ENCODE measurements at places on chromosomes 12 and 14.

- no peak for DNase-seq
These were observed 16.2 kb downstream of the ESRRB start for GRCh38 chr14:76391981-76392690.

DNA sequence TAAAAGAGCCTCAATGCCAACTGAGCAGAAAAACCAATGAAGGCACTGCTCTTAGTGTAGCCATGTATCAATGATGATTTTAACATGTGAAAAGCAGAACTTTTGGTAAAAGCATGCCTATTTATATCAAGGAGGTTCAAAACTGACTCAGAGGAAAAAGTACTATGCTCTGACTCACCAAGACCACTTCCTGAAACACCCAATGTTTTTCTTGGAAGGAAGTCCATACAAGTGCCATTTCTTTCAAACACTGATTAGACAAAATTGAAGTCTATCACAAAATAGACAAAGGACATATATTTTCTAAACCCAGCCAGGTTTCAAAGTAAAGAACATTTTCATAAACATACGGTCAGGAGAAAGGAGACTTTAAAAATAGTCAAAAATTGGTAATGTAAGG lies 88.6 kb downstream of the EPS8 start:
- DNase-seq: no peak

GRCh38 chr12:116882742-116883141 lies 1.5 kb upstream of the HRK start:
- no peak for DNase-seq

- DNase-seq: no peak
These were observed 6.6 kb upstream of the NPFF start for GRCh38 chr12:53513712-53514410.

GRCh38 chr12:108634341-108634751 lies 652 bp upstream of the SELPLG start:
- DNase-seq: no peak

- no peak for DNase-seq
These were observed 19.7 kb upstream of the TMCC3 start for GRCh38 chr12:94670075-94670474.

GRCh38 chr12:11654338-11654737 lies 4.9 kb downstream of the ETV6 start:
- no peak for DNase-seq

DNA sequence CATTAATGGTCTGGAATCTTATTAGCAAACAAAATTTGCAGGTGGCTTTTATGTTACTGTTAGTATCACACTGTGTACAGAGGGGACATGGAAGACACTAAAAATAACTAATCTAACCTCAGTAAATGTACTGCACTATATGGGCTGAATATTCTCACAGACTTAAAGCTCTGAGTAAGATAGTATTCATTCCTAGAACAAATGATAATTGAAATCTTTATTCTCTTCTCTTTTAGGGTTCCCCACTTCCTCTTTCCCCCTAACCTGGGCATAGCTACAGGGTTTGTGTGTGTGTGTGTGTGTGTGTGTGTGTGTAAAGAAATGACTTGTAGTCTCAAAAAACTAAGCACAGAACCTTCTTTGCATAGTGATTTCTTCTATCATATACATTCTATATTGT lies 21.4 kb upstream of the HECTD1 start:
- no peak for DNase-seq

GRCh38 chr12:66803930-66804329 lies 125.1 kb upstream of the GRIP1 start:
- no peak for DNase-seq

- no peak for DNase-seq
These were observed 523.9 kb downstream of the FOXG1 start for GRCh38 chr14:29290441-29290840.

- DNase-seq: no peak
These were observed 256.4 kb upstream of the PWP1 start for GRCh38 chr12:107429006-107429705.

GRCh38 chr12:127115468-127116035 lies 1151.4 kb upstream of the TMEM132C start:
- DNase-seq: no peak

GRCh38 chr14:64721391-64721791 lies 17.2 kb downstream of the PLEKHG3 start:
- DNase-seq: no peak

DNA sequence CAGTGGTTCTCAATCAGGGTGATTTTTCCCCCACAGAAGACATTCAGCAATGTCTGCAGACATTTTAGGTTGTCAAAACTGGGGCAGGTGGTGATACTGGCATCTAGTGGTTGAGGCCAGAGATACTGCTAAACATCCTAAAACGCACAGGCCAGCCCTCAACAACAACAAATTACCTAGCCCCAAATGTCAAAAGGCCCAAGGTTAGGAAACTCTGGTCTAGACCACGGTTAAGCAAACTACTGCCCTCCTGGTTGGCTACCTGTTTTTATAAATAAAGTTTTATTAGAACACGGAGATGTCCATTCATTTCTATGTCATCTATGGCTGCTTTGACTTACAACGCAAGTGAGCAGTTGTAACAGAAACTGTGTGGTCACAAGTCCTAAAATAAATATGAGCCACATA lies 186.7 kb downstream of the EFCAB11 start:
- DNase-seq: peak; percentile 42

- no peak for DNase-seq
These were observed 188.7 kb downstream of the BCAT1 start for GRCh38 chr12:24760162-24760561.

- DNase-seq: no peak
These were observed 1.7 kb upstream of the PALS1 start for GRCh38 chr14:67239582-67239981.

- no peak for DNase-seq
These were observed 191.1 kb downstream of the CALM1 start for GRCh38 chr14:90587918-90588317.

GRCh38 chr12:104930388-104931326 lies 27.4 kb downstream of the SLC41A2 start:
- peak; percentile 7 for DNase-seq

DNA sequence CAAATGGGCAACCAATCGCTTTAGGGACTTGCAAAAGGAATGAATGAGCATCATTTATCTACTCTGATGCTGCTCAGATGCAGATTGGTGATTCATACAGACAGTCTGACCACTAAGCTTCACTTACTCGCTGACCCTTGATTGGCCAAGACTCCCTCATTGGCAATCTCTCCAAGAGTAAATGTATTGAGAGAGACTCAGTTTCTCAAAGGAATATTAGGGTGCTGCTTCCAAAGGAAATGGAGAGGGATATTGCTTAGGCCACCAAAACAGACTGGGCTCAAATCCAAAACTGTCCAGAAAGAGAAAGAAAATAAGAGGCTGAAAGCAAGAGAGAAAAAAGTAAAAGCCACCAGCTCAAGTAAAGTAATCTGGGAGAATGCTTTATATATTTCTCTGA lies 785.2 kb downstream of the GALC start:
- DNase-seq: no peak

- DNase-seq: no peak
These were observed 2.7 kb downstream of the PDE3A start for GRCh38 chr12:20370866-20371519.

- DNase-seq: no peak
These were observed 10.4 kb upstream of the OSBPL8 start for GRCh38 chr12:76569685-76570604.

DNA sequence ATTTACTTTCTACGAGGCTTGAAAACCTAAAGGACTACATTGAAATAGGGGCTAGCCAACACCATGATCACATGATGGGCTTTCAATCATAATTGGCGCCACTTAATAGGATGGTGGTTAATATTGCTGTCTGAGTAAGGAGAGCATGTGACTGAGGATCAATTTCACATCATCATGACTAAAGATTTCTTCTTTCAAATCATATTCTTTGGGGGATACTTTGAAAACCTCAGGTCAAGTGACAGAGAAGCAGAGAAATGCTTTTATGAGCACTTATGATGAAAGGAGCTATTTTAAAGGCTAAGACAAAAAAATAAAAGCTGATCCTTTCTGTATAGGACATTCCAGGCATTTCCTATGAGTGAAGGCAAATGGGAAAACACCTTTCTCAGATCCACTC lies 42.9 kb upstream of the KRAS start:
- DNase-seq: no peak

GRCh38 chr14:64612021-64612380 lies 62.2 kb downstream of the PPP1R36 start:
- DNase-seq: no peak

DNA sequence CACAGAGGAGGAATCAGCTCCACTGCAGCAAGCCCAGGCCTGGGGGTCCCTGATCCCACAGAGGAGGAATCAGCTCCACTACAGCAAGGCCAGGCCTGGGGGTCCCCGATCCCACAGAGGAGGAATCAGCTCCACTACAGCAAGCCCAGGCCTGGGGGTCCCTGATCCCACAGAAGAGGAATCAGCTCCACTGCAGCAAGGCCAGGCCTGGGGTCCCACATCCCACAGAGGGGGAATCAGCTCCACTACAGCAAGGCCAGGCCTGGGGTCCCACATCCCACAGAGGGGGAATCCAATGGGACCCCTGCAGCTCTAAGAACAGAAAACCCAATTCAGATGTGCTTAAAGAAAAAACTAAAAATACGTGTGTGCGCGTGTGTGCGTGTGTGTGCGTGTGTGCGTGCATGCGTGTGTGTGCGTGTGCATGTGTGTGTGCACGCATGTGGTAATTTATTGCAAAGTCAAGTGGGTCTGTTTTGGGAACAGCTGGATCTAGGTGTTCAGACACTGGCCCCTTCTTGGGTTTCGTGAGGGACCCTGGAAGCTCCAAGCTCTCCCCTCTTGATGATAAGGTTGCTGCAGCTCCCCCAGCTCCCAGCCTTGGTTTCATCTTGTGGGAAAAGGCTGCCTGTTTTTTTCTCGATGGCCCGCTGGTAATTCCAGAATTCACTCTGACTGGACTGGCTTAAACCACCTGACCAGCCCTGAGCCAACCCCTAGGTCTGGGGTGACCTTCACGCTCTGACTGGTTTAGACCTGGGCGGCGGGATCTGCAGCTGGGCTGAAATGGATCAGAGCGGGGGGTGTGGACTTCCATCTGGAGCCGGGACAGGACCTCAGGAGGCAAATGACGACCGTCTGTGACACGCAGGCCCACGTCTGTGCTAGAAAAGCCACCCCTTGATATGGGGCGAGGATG lies 47.1 kb downstream of the GALNT9 start:
- no peak for DNase-seq

GRCh38 chr12:46354111-46354801 lies 18.3 kb downstream of the SLC38A2 start:
- DNase-seq: no peak

GRCh38 chr14:75647640-75648039 lies 13.0 kb downstream of the ERG28 start:
- no peak for DNase-seq

DNA sequence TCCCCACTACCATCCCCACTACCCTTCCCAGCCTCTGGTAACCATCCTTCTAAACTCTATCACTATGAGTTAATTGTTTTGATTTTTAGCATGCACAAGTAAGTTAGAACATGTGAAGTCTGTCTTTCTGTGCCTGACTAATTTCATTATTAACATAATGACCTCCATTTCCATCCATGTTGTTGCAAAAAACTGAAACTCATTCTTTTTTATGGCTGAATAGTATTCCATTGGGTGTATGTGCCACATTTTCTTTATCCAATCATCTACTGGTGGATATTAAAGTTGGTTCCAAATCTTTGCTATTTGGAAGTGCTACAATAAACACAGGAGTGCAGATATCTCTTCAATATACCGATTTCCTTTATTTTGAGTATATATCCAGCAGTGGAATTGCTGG lies 13.2 kb upstream of the PPM1H start:
- DNase-seq: no peak

- no peak for DNase-seq
These were observed 927.9 kb upstream of the TMEM132C start for GRCh38 chr12:127339065-127339464.

DNA sequence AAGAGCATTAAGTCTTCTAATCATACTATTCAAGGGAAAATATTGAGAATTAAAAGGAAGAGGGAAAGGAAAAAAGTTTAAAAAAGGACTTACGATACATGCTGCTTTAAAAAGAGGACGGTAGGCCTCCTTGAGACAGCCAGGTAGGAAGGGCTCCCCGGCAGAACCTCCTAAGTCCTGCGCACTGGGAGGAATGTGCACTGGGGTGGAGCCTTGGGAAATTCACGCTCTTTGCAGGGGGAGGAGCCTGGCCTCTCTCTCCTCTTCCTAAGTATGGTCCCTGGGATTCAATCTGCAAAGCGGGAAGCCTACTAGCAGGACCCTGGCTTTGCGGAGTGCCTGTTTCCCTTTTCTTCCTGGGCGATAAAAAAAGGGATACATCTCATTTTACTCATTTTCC lies 553.0 kb downstream of the RPS29 start:
- no peak for DNase-seq

DNA sequence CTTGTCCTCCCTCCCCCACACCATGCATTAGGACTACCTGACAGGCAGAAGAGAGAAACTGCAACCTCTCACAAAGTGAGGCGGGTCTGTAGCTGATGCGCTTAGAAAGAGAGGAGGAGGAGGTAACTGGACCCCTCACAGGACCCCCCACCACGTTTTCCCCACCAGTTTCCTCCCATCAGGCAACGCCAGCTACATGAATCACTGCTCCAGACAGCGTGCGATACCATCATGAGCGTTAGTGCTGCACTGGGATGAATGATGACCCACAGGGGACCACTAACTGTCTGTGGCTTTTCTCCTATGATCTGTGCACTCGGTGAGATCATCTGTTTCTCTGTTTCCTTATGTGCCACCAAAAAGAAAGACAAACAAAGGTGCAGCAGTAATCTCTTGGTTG lies 77.7 kb downstream of the KCNK10 start:
- DNase-seq: no peak
